Activated T-cell treated with anti-CD3 and anti-CD28 coated beads, Interleukin-2, amount 50 U/mL, for 72 hours (primary cell): ENCODE measurements at places on chromosomes 11 and 22. TPM values are rescaled to one million over a fixed set of nuclear protein-coding genes. Genes with fewer than 3 reads are reported as not detected.

CCDC117 gene
- 24.0 TPM for total RNA-seq

GRCh38 chr22:32699686-32700085 is 101.8 kb upstream of the TIMP3 start:
- DNase-seq, result no peak

DNA sequence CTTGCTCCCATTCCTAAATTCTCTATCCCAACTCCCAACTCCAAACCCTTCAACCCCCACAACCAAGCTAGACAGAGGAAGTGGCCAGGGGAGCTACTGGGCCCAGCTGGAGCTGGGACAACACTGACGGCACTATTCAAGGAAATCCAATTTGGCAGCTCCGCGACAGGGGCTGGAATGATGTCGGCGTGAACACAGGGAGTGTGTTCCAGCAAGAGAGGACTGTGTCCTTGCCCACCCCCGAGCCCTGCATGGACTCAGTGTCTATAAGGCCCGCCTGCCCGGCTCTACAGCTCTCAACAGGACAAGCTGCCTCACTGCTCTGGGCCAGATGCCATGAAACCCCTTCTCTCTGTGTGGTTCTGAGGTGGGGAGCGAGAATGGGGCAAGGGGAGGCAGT is 11.3 kb downstream of the PCSK7 start:
- no peak for DNase-seq

DNA sequence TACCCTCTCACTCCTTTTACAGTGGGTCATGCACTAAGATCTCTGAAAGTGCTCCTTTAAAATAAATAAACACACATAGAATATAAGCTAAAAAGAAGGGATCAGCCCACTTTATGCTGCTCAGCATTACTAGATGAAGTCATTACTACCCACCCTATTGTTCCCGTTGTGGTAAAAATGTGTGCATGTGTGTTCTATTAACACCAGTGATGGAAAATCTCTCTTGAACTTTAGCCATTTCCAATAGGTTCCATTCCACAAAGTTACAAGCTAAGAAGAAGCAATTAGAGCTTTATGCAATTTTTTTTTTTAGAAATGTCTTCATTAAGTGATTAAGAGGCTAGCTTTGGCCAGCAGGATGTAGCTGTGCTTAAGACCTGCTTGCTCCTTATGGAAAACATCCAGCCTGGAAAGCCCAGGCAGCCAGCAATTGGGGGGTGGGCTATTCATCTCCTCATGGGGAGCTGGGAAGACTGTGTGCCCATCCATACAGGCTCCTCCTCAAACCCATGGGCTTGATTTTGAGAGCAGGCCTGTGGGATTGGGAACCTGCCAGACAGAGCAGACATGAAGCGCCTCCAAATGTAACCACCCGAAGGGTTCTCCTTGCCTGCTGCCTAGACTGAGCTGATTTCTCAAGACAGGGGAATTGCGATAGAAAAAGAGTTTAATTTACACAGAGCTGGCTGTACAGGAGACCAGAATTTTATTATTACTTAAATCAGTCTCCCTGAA is 92.9 kb upstream of the PARVA start:
- DNase-seq, result no peak

GRCh38 chr22:30728826-30729225 is 34.2 kb downstream of the OSBP2 start:
- DNase-seq, result no peak

DNA sequence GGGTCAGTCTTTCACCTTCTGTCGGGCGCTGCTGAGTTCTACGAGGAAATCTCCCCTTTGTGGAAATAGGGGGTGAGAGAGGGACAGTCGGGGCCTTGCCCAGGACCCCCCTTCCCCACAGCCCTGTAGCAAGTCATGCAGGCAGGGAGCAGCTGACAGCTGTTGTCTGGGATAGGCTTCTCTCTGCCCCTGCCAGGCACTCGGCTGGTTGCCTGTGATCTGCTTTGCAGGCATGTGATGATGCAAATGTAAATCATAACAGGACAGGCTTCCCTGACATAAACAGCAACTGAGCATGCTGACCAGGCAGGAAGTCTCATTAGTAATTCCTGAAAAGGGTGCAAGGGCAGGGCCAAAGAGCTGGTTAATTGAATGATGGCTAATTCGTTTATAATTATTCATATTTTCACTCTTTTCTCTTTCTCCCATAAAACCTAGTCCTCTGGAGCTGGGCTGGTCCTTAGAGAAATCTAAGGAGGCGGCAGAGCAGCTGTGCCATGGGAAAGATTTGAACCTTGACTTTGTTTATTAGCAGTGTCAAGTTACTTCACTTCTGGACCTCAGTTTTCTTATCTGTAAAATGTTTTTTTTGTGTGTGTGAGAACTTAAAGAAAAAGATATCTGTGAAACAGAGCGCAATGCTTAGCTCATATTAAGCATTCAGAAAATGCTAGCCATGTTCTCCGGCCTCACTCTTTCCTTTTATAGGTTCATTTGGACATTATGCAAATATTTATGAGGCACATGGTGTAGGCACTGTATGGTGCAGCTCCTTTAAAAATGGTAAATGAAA is 129.7 kb downstream of the LDLRAD3 start:
- no peak for DNase-seq

DNA sequence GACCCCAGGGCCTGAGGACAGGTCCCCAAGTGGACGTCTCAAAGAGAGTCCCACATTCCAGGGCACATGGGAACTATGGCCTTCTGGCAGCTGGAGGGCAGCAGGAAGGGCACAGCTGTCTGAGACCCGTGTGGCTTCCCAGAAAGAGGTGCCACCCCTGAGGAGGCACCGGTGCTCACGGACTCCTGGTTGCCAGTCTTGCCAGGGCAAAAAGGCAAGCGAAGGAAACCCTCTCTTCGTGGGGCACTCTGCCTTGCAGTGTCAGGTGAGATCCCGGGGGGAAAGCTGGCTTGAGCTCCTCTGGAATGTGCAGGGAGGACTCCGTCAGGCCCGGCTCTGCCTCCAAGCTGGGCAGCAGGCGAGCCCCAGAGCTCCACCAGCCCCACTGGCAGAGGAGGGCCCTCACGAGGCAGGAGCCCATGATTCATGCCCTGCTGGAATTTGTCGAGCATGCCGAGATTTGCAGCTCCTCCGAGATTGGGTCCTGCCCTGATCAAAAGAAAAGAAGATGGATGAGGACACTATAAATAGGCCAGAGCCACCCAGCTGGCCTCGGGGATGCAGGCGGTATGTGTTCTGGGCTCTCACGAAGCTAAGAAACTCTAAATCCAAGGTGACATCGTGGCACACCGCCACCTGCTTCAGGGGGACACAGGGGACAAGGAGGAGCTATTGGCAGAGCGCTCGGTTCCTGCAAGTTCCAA is 9.9 kb upstream of the CELSR1 start:
- no peak for DNase-seq

SULT4A1 gene
- total RNA-seq, result not detected

MPZL2 gene
- total RNA-seq, result 12.9 TPM

LZTR1 gene
- 42.8 TPM for total RNA-seq

ADAMTS8 gene
- total RNA-seq, result not detected

DNA sequence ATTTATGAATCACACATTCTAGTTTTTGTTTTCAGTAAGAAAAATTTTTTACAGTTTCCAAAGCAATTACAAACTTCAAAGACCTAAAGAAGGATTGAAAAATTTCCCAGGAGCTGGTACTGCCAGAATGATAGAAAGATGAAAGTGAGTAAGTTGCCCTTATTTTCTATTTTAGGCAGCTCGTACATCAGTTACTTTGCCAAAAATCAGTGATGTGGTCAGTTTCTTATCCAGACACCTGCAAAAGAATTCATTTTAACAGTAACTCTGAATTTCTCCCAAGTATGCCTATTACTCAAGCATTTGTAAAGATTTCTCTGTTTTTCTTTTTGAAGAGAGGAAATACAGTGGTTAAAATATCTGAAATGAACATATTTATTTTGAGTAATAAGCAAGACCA is 976.3 kb upstream of the RAG2 start:
- DNase-seq, result no peak

DNA sequence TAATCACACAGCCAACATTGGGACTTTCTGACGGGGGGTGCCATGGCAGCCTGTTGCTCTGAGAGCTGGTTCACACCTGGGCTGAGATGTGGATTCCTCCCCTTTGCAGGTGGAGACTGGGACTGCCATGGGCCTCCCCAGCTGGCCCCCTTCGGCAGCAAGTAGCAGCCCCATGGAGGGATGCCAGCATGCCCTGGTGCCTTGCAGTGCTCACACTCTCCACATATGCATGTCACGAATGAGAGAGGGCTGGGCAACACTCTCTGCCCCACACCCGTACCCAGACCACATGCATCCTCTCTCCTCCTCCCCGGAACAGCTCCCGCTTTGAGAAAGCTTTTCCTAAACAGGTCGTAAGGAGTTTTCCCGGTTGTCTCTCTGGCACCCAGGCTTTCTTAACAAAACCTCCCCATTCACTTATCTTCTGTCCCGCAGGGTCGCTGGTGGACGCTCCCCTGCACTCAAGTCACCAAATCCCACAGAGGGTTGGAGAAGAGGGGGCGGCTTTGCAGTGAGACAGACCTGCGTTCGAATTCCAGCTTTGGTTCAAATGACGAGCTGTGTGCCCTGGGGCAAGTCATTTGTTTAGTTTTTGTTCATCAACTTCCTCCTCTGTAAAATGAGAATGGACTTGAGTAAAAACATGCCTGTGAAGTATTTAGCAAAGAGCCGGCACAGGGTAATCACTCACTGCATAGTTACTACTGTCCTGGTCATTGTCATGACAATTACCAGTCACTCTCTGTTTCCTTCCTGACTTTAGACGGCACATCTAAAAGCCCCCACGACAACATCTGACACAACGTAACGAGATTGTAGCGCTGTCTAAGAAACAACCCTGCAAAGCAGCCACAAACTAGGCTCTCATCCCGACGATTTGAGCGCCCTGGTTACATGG is 231.3 kb upstream of the B3GAT1 start:
- no peak for DNase-seq

GRCh38 chr11:132125988-132126871 is 755.8 kb downstream of the NTM start:
- no peak for DNase-seq

DNA sequence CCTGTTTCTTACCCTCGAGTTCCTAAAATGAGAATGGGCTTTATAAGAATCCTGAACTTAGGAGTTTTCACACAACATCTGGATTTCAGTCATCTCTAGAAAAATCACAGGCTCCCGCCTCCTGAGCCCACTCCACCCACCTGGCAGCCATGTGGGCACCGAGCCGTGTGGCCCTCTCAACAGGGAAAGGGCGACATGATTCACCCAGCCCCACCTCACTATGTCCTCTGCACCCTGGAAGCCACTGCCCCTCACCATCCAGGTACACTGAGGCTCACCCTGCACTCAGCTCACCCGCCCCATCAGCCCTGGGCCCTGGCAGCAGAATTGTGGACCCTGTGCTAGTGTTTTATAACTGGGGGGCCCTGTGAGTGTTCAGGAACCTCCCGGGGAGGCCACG is 101.5 kb downstream of the SHANK2 start:
- no peak for DNase-seq
